ENCODE measurements at places on chromosomes 6 and 20. TPM values are rescaled to one million over a fixed set of nuclear protein-coding genes. Genes with fewer than 3 reads are reported as not detected.

DNA sequence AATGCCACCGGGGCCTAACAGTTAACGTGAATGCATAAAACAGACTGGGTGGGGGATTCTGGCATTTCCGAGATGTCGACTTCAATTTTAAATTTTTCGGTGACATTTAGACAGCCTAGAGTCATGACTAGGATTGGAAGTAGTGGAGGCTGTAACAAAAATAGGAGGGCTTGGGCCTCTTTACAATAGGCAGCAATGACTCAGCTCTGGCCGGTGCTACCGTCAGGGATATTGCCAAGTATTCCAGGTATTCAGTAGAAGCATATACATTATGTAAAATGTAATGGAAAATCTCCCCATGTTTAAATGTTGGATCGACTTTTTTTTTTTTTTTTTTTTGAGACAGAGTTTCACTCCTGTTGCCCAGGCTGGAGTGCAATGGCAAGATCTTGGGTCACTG, 136.2 kb upstream of the STMND1 start:
- H3K27me3 ChIP-seq = no peaks in the 10 kb centered on the region
- H3K4me3 ChIP-seq = no peak overlapping the region
- no peaks in the 10 kb centered on the region for H3K36me3 ChIP-seq
- no peaks in the 10 kb centered on the region for H3K4me1 ChIP-seq
- H3K27ac ChIP-seq = no peak overlapping the region

DNA sequence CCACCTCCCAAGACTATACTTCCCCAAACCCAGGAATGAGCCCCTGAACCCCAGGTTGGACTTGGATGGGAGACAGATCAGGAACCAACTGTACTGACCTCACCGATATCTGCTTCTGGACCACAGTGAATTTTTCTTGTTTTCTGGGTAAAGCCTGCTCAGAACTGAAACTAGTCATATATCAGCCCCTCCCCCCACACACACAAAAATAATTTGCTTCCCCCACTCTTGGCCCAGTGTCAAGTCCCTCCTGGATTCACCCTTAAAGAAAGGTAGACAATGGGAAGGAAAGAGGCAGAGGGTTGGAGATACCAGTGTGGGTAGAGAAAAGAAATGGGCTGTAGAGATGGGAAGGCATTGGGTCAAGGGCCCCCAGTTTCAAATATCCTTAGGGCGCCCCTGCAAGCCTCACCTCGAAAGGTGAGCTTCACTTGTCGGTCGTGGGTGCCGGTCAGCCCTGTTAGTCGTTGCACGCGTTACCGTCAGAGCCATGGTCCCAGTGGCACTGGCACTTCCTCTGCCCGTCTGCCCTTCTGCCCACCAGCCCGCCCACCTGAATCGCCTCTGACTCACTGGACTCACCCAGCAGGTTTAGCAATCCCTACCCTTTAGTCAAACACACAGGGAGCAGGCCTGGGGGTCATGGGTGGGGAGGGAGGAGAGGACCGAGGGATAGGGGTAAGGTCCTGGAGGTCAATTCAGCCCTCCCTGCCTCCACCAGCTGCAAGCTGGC, 8.5 kb upstream of the SPAG4 start:
- H3K27ac ChIP-seq = no peak overlapping the region
- no peaks in the 10 kb centered on the region for H3K4me1 ChIP-seq
- no peaks in the 10 kb centered on the region for H3K36me3 ChIP-seq
- no peaks in the 10 kb centered on the region for H3K27me3 ChIP-seq

GRCh38 chr6:136113736-136114173, 136.4 kb downstream of the MTFR2 start:
- no peak overlapping the region for H3K27ac ChIP-seq
- H3K36me3 ChIP-seq = no peaks in the 10 kb centered on the region
- H3K4me1 ChIP-seq = no peaks in the 10 kb centered on the region
- no peak for DNase-seq
- H3K4me3 ChIP-seq = no peak overlapping the region

OPRM1 gene
- total RNA-seq = not detected

NDUFAF5 gene
- total RNA-seq = 17.5 TPM

DNA sequence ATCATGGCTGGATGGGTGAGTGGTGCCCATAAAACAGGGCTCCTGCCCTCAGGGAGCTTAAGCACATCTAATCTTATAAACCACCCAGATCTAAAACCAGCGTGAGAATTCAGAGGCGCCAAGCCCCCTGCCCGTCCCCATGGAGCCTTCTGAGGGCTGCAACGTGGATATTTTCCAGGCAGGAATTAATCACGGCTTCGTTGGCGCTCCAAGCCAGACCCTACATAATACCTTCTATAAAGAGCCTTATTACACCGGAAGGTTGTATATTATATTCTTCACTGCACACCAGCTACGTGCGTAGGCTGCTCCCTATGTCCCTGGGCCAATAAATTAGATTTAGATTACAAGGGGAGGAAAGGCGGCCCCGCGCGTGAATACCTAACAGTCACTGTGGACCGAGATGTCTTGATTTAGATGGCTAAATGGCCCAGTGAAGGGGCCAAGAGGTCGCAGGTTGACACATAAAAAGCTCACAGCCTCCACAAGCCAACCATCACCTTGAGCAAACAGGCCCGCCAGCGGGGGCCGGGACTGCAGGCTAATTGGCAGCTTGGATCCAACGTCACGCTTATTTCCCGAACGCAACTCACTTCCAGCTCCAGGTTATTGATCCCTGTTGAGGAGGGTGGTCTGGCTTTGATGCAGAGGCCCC, 64.7 kb upstream of the APCDD1L start:
- no peaks in the 10 kb centered on the region for H3K27me3 ChIP-seq
- no peaks in the 10 kb centered on the region for H3K4me1 ChIP-seq
- no peak overlapping the region for H3K27ac ChIP-seq
- no peak for DNase-seq

GRCh38 chr6:134593887-134594286, 276.0 kb upstream of the SGK1 start:
- H3K4me3 ChIP-seq = no peak overlapping the region
- H3K36me3 ChIP-seq = no peaks in the 10 kb centered on the region
- H3K27ac ChIP-seq = no peak overlapping the region
- H3K4me1 ChIP-seq = no peaks in the 10 kb centered on the region
- H3K27me3 ChIP-seq = no peaks in the 10 kb centered on the region

BMP2 gene
- 4.3 TPM for total RNA-seq

MYCT1 gene
- 7.3 TPM for total RNA-seq

DNA sequence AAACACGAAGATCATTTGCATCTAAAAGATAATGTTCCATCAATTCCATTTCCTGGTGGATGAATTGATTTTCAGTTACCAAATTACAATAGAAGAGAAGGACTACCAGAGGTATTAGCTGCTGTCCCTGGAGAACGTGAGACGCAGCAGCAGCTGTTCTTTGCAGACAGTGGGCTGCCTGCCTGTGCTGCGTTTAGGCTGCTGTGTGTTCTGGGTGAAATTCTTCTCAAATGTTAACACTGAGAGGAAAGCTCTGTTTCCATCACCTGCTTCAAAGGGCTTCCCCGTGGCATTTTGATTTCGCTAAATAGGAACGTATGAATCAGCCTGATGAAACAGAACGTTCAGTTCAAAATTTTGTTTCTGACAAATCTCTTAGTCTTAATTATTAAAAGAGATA, 362.2 kb downstream of the C6orf118 start:
- DNase-seq = no peak
- H3K4me1 ChIP-seq = no peaks in the 10 kb centered on the region

FOXC1 gene
- 9.2 TPM for total RNA-seq

DNA sequence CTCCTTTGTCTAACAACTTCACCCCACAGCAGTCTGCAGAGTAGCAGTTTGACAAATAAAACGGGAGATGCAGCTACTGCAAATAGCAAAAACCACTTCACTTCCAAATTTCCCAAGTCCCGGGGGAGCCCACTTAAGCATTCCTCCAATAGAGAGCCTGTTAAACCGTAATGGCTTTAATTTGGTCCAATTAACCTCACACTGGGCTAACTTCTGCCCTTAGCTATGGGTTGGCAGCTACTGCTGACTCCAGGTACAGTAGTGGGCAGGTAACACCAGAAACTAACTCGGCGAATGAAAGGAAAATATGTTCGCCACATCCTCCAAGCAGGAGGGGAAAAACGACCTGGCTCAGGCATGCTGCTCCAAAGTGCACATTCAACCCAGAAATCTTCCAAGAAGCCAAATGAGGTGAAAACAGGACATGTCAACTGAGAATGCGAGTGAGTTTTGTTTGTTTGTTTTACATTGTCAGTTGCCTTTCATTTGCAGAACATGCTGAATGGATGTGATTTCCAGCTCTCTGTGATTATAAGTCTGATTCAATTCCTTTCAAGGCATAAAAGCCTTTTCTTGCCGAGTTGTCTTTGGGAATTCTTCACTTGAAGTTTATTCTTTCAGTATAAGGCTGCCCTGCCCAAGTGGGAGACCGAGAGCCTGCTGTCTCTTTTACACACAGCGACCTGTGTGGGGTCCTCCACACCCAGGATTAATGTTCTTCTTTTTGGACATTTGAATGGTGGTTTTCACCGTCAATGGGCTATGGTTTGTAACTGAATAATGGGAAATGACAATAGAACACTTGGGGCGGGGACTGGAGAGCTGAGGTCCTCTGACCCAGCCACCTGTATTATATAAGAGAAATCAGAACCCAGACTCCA, 117.3 kb upstream of the ARMC2 start:
- H3K27ac ChIP-seq = no peak overlapping the region
- H3K4me3 ChIP-seq = no peak overlapping the region
- H3K4me1 ChIP-seq = no peaks in the 10 kb centered on the region
- no peak for DNase-seq
- no peaks in the 10 kb centered on the region for H3K27me3 ChIP-seq

DTNBP1 gene
- total RNA-seq = 9.0 TPM

Measured in prostate gland (tissue), 2 donors.